Stimulated activated CD4-positive, alpha-beta T cell treated with anti-CD3 and anti-CD28 coated beads, Interleukin-12 subunit alpha, Interleukin-12 subunit beta, amount 100 ng/mL, for 4 hours (primary cell): ENCODE measurements at places on chromosomes 6 and 20.

GRCh38 chr20:3846740-3847428, at the start of gene MAVS:
Gene MAVS, plus strand, starts transcription at chr20:3846834. Its CDS starts 7,791 bp downstream, at chr20:3854625.
- peak; percentile 87 for DNase-seq

DNA sequence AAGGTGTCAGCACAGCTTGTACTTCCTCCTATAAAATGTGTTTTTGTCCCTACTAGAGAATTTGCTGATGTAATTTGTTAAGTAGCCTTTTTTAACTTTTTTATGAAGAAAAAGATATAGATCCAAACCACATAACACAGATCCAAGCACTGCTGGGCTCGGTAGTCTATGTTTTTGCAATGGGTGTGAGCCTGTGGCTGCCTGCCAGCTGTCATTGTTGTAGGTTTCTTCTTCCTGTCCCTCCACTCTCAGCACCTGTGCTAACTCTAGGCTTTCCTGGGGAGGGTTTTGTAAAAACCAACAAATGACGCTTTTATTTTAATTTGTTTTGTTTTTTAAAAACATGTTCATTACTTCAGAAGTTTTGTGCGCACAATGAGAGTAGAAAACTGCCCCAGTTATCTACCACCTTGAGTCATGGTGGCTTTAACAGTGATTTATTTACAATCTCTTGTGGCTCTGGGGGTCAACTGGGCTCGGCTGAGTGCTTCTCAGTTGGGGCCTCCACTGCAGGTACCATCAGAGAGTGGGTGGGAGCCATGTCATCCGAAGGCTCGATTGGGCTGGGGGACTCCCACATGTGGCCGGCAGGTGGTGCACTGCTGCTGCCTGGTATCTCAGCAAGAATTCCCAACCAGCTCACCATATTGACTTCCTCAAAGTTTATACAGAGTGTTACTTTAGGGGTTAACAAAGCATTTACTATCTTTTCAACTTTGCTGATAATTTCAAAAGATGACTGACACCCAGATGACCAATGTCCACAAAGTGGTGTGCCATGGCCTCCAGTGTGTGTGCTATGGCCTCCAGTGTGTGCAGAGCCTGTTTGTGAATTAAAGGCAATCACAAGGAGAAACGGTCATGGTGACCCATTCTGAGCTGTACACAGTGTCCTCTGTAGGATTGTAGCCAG, 3.0 kb upstream of the CCR6 start:
- no peak for DNase-seq

DNA sequence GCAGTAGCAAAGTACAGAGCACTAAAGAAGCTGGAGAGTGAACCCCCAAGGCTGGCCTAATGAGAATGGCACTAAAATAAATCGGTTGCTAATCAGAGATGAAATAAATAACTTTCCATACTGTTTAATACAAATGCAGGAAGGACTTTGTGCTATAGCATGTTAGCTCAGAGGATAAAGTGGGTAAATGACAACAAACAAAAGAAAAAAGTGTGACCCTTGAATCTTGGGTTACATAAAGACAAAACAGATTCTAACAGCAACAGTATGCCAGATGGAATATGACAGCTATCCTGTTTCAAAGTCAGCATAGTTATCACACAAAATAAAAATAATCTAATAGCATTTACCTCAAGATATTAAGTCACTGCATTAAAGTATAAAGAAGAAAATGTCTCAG, 622.7 kb downstream of the PHF3 start:
- no peak for DNase-seq

- no peak for DNase-seq
Measured at GRCh38 chr20:4342609-4343008, 327.3 kb upstream of the RNF24 start.

GRCh38 chr20:47623206-47623605, 121.5 kb downstream of the NCOA3 start:
- DNase-seq, result no peak

GRCh38 chr6:96460052-96460700, 61.4 kb upstream of the UFL1 start:
- DNase-seq, result no peak
